ENCODE measurements at places on chromosomes 5 and 9. TPM values are rescaled to one million over a fixed set of nuclear protein-coding genes. Genes with fewer than 3 reads are reported as not detected.
A peak's percentile ranks its signal among the peaks of the same experiment; 100 is the strongest.

GRCh38 chr9:79682076-79682736 lies 110.4 kb downstream of the TLE4 start:
- no peak for DNase-seq

- no peak for DNase-seq
Observed at GRCh38 chr5:23977997-23978396, 470.6 kb downstream of the PRDM9 start.

DNA sequence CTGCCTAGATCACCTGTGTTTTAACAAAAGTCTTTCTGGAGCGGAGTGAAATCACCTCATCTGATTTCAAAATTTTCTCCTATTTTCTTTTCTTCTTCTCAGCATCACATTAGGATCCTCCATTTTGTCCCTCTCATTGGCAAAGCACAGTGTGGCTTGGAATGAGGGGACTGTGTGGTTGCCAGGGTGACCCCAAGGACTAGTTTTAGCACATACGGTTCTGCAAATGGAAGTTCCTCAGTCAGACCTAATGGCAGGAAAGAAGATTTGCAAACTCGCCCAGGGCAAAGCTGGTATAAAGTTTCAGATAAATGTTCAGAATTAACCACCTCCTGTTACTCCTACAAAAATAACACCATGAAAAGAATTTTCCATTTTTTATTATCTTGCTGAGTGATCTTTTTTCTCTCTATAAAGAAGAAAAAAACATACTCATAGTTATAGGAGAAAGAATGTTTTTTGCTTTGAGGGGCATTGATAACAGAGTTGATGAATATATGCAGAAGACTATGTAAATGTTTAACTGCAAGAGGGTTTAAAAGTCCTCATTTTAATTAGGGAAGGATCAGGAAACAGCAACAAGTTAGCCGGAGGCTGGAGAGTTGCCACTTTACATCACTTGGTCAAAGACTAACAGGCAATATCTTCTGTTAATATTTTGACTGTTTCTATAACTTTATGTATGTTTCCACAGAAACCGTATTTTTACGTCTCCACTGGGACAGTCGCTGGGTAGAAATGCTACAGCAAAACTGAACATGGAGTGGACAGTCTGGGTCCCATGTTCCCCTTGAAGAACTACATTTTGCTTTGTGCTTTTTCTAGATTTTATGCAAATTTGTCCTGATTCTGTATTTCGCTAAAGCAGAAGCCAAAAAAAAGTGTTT lies 257.8 kb downstream of the NR2F1-AS1 start:
- DNase-seq, result peak; percentile 51

Gene SLC6A19
- polyA plus RNA-seq, result not detected

Gene TMEM252
- not detected for polyA plus RNA-seq

Gene GKAP1
- 14.5 TPM for polyA plus RNA-seq

Gene CCIN
- polyA plus RNA-seq, result not detected

Data from brain (organoid and tissue), 16 donors.